Activated CD4-positive, alpha-beta T cell treated with anti-CD3 and anti-CD28 coated beads, Interleukin-2, amount 50 U/mL, for 24 hours (primary cell): ENCODE measurements at places on chromosomes 4 and X.
A peak's percentile ranks its signal among the peaks of the same experiment; 100 is the strongest.

DNA sequence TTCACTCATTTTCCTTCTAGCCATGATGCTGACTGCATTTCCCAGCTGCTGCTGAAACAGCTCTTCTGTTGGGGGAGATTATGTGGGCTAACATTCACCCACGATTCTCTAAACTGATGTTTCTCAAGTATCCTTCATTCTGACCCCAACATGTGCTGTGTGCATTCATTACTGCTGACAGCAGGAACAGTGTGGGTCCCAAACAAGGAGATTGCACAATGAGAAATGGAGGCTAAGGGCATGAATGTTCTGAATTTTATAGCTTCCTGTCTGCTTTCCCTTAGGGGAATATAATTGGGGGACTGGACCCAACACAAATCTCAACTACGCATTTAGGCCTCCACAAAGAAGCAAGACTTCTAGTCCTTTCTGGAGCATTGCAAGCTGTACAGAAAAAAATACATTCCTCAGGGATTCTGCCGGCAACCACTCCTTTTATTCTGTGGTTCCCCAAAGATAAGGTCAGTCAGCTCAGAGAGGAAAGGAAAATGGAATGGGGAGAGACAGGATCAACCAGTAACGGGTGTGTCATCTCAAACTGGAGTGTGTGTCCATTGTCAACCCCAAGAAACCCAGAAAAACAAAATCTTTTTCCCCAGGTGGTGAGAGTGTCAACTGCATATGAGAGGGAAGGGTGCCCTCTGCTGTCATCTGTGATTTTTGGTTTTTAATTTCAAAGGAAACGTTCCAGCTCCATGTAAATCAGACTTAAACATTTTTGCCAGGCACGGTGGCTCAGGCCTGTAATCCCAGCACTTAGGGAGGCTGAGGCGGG, 81.5 kb upstream of the EGFL6 start:
- DNase-seq = no peak

DNA sequence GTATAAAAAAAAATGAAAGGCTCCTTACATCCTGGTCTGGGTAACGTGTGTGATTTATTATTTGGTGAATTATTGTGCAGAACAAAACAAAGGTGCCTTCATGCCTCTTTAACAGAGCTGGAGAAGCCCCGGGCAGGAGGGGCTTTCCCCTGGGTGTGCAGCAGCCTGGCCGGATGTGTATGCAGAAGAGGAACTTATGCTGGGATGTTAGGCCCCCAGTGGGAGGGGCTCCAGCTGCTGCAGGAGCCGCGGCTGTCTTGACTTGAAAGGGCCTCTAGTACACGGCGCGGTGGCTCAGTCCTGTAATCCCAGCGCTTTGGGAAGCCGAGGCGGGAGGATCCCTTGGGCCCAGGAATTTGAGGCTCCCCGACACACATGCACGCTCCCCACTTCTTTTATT, 16.0 kb downstream of the CCNQ start:
- DNase-seq = peak; percentile 38

DNA sequence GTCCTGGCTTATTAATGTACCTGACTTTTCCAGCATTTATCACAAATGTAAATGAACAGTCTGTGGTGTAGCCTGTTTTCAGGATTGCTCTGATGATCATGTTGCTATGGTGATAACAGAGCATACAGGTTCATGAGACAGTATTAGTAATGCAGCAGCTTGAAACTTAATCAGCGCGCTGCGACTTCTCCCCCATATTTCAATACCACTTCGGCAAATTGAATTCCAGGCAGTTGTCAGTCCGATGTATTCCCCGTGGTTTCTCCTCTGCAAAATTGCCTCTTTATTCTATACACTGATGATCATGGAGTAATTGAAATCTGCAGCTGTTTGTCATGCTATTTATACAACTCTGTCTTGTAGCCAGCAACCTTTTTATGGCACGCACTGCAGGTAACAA, 239.3 kb downstream of the C4orf33 start:
- DNase-seq = no peak

- peak; percentile 40 for DNase-seq
Observed at GRCh38 chrX:153875391-153876111, 10.4 kb downstream of the L1CAM start.

- no peak for DNase-seq
Observed at GRCh38 chr4:114384629-114385028, 214.0 kb upstream of the UGT8 start.
